ENCODE measurements at places on chromosomes 11 and 22. TPM values are rescaled to one million over a fixed set of nuclear protein-coding genes. Genes with fewer than 3 reads are reported as not detected.

The UCP3 gene
- total RNA-seq, result 1.9 TPM

DNA sequence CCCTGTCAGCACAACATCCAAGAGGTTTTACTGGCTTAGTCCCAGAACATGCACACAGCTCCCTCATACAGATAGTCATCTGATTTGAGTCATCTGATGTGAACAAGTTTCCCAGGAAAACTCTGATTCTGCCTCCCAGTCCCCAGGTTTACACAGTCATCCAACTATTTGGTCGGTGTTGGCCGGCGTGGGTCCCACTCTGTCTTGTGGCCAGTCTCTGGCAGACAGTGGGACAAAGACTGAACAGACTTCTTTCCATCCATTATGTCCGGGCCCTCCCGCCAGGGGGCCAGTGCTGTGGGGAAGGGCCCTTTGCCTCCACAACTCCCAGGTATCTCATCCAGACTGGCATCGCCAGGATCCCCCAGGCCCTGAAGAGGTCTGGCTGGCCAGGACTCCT is 60.0 kb downstream of the BTG4 start:
- no peaks in the 10 kb centered on the region for H3K36me3 ChIP-seq
- H3K27me3 ChIP-seq, result peaks cover 25% of the 10 kb centered on the region
- no peak overlapping the region for H3K27ac ChIP-seq
- DNase-seq, result no peak
- H3K4me3 ChIP-seq, result no peak overlapping the region
- no peaks in the 10 kb centered on the region for H3K4me1 ChIP-seq

GRCh38 chr22:41028841-41029240 is 63.6 kb upstream of the EP300 start:
- no peaks in the 10 kb centered on the region for H3K27me3 ChIP-seq
- H3K4me3 ChIP-seq, result no peak overlapping the region
- no peak overlapping the region for H3K27ac ChIP-seq

The APOBEC3F gene
- total RNA-seq, result 24.1 TPM

GRCh38 chr11:110919241-110919922 is 207.1 kb upstream of the ARHGAP20 start:
- no peak overlapping the region for H3K27ac ChIP-seq
- H3K4me3 ChIP-seq, result no peak overlapping the region
- H3K27me3 ChIP-seq, result no peaks in the 10 kb centered on the region

The KCTD14 gene
- total RNA-seq, result 13.2 TPM

The KCTD17 gene
- total RNA-seq, result 19.8 TPM

DNA sequence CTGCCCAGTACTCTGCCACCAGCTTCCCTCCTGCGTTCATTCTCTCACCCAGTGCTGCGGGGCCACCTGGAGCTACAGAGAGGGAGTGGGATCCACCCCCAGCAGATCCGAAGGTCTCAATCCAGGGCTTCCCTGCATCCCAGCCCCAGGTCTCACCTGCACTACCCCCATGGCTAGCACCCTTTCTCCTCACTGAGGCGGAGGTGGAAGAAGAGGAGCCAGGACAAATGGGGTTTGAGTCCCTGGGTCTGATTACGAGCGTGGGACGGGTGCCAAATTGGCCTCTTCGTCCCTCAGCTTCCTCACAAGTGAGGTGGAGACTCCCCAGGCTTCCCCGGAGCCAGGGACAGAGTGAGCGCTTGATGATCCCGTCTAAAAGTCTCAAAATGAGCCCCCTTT is 64.2 kb downstream of the NFAM1 start:
- H3K27ac ChIP-seq, result no peak overlapping the region
- peaks cover 17% of the 10 kb centered on the region for H3K36me3 ChIP-seq
- peaks cover 8% of the 10 kb centered on the region for H3K4me1 ChIP-seq
- peak overlapping the region; percentile 89 for H3K4me3 ChIP-seq
- DNase-seq, result no peak

DNA sequence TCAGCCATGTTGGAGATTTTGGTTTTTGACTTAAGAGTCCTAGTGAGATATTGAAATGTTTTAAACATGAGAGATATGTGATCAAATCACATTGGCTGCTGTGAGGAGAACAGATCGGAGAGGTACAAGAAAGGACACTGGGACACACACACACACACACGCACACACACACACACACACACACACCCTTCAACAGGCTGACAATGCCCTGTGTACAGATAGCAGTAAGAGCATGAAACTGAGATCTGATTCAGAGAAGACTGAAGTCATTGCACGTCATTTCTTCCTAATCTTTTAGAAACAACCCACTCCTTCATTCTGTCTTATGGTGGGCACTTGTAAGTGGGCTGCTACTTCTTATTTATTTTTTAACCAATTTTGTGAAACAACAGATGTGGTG is 200.5 kb upstream of the E2F8 start:
- H3K27me3 ChIP-seq, result peaks cover 15% of the 10 kb centered on the region
- H3K4me1 ChIP-seq, result peaks cover 54% of the 10 kb centered on the region
- H3K27ac ChIP-seq, result no peak overlapping the region
- H3K36me3 ChIP-seq, result peaks cover 12% of the 10 kb centered on the region
- DNase-seq, result no peak

DNA sequence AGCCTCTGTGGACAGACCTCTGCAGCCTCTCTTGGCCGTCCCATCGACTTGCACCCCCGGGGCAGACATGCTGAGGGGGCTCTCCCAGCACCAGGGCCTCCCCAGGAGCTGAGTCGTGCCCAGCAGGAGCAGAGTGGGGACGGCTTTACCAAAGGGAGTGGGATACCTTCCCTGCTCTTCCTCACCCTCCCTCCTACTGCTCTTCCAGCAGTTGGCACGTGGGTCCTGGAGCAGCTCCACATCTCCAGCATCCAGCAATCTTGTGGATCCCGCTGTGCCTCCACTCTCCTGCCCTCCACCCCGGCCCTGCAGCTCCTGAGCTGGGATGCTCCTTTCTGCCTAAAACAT is 854.0 kb downstream of the BRD1 start:
- no peaks in the 10 kb centered on the region for H3K36me3 ChIP-seq
- no peak overlapping the region for H3K27ac ChIP-seq
- H3K27me3 ChIP-seq, result no peaks in the 10 kb centered on the region
- no peaks in the 10 kb centered on the region for H3K4me1 ChIP-seq
- H3K4me3 ChIP-seq, result no peak overlapping the region
- no peak for DNase-seq

Measured in Calu3 (cell line).